ENCODE measurements at places on chromosomes 13 and 19. TPM values are rescaled to one million over a fixed set of nuclear protein-coding genes. Genes with fewer than 3 reads are reported as not detected.

DNA sequence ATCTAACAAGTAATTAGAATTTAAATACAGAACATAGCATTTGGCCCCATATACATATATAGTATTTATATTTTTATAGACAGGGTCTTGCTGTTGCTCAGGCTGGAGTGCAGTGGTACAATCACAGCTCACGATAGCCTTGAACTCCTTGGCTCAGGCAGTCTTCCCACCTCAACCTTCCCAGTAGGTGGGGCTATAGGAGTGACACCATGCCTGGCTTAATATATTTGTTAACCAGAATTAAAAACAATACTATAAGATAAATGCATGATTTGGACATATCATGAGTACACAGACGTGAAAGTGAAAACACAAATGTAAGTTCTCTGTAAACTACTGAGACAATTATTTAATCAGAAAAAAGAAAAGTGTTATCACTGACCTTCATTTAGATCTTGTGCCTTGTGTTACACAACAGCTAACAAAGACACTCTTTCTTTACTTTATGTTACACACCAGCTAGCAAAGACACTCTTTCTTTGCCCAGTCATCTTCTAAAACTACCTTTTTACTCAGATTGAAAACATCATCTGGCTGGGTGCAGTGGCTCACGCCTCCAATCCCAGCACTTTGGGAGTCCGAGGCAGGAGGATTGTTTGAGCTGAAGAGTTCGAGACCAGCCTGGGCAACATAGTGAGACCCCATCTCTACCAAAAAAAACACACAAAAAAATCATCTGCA, 22.6 kb downstream of the CARS2 start:
- no peak for DNase-seq

GRCh38 chr19:16914421-16914820, 25.6 kb downstream of the F2RL3 start:
- peak; percentile 60 for DNase-seq

- DNase-seq = no peak
Observed at GRCh38 chr19:17300992-17301619, 2.1 kb downstream of the ABHD8 start.

DNA sequence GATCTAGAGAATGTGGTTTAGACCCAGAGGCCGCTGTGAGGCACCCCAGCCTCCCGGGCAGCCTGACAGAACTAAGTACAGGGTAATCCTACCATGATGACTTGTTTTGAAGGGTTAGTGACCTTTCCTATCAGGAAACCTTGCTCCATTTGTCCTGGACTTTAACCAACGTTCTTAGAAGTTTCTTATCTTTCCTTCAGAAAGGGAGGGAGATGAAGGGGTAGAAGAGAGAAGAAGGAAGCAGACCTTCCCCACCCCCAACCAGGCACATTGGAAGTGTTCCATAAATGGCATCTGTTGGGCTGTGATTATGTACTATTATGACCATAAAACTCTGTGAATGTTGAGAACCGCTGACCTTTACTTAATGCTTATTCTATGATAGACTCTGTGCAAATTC, 184.2 kb downstream of the OXGR1 start:
- DNase-seq = no peak

- peak; percentile 94 for DNase-seq
Observed at GRCh38 chr19:11019824-11020223, 59.0 kb downstream of the SMARCA4 start.

DNA sequence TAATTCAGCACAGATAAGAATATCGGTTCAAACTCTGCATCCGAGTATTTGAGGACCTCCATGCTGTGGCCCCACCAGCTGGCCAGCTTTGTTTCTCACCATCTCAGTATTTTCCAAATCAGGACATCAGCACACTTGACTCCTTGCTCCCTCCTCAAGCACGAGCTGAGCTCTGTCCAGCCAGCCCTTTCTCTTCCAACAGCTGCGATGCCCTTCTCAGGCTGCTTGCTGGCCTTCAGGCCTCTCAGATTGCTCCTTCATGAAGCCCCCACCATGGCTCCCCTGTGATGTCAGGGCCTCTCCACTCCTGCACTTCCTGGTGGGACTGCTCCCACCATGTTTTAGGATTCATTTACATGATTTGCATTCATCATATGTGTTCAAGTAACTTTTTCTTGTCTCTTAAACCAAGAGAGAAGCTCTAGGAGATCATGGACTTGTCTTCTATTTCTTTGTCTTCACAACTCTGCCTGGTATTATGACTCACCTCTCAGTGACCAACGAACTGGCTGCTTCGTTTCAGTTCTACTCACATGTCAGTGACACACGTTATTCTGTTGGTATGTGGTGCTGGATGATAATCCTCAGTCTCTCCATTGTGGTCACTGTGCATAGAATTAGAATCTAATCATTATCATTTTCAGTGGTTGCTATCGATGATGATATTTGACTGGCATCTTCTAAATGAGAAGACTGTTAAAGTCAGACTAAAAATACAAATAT, 471.7 kb downstream of the EFNB2 start:
- no peak for DNase-seq

Gene C13orf42
- total RNA-seq = not detected

Gene PROZ
- not detected for total RNA-seq

Gene NCAN
- not detected for total RNA-seq

Gene ZIC2
- not detected for total RNA-seq
